ENCODE measurements at places on chromosomes 3 and 15.

DNA sequence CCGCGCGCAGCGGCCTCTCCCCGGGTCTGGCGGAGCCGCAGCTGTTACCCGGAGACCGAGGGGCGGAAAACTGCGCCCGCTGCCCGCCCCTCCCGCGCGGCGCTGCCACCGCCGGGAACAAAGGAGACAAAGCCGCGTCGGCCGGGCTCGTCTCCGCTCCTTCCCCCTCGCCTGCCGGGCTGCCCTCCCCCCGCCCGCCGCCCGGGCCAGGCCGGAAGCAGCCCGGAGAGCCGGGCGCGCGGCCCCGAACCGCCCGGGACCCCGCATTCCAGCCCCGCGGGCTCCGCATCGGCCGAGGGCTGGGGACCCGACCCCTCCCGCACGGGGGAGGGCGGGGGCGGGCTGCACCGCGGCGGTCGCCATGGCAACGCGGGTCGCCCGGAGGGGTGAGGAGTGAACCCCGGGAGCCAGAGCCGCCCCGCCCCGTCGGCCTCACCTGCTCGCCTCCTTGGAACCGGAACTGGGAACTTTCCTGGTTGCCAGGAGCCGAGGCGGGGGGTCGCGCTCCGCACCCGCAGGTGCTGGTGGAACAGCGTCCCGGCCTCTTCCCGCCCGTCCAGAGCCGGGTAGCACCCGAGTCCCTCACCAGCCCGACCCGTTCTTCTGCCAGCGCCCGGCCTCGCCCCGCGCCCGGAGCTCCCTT, 448 bp downstream of the PLXNB1 start:
- DNase-seq, result peak; percentile 19

DNA sequence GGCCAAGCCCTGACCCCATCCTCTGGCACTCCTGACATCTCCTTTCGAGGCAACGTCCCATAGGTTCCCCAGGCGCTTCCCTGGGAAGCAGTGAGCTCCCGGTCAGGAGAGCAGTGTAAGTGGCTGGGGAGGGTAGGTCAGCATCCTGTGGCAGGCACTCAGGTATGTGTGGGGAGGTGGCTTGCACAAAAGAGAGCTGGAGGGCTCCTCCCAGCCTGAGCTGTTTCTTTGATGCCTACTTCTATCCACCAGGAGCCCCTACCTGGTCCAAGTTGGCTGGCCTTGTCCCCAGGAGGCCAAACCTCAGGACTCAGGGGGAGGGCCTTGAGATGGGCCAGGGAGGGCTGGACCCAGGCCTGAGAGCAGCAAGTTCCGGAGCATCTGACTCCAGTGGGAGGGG, 31.7 kb upstream of the LINGO1 start:
- DNase-seq, result no peak

GRCh38 chr3:162029736-162030135, 533.1 kb downstream of the OTOL1 start:
- DNase-seq, result no peak

DNA sequence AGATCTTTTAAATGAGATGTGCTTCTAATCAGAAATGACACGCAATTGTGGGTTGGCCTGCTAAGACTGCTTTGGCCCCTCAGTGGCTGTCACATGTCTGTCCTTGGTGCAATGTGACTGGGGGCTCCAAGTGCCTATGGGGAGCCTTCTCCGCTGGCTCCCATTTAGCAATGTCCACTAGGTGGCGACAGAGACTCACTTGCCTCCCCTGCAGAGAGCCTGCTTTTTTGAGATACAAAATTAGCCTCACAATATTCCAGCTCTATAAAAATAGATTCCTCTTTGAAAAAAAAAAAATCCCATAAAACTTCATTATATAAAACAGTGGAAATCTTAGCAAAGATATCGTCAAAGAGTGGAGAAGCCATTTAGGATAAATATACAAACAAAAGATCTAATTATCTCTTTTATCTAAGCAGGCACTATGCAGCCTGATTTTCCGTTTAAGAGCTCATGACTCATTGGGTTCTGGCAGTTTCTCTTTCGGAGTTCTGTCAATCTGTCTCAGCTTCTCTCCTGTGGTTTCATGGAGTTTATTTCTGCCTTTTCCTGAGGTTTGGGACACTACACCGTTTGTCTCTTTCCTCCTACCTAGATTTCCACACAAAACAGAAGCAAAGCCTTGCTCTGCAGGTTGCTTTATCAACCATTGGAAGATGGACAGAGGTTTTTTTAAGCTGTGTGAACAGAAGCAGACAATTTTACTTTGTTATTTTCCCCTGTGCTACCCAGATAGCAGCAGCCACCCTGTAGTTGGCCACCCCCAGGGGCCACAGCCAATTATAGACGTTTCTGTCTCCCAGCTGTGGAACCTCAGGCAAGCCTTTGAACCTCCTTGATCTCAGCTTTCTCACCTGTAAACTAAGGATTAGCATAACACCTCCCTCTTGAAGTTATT, 68.4 kb upstream of the TNFAIP8L3 start:
- peak; percentile 72 for DNase-seq

- no peak for DNase-seq
Observed at GRCh38 chr3:55454611-55455010, 32.5 kb downstream of the WNT5A start.

- no peak for DNase-seq
Observed at GRCh38 chr15:74270854-74271520, 34.9 kb downstream of the CCDC33 start.

GRCh38 chr3:42572278-42572677, 9.5 kb downstream of the SEC22C start:
- peak; percentile 15 for DNase-seq

- no peak for DNase-seq
Observed at GRCh38 chr15:100373942-100374341, 32.2 kb upstream of the ADAMTS17 start.

DNA sequence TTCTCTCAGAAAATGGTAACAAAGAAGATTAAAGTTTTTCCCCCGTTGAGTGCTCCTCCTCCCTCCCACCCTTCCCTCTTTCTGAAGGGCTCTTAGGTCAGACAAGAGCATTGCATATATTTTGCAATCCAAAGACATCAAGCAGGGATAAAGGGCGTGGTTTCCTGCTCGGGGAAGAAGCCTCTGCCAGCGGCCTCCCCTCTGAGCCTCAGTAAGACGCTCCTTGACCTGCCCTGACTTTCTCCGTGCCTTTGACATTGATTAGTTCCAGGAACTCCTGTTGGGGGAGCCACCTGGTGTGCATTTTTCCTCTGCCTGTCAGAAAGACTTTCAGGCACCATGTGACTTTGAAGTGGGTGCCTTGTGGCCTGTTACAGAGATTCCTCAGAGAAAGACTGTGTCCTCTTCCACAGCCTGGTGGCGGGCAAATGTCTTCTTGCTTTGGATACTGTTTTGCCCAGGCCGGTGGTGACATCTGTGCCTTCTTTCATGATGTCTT, 87.2 kb upstream of the TBL1XR1 start:
- DNase-seq, result no peak

- DNase-seq, result peak; percentile 61
Observed at GRCh38 chr3:46883054-46883829, 5.7 kb downstream of the PTH1R start.

- no peak for DNase-seq
Observed at GRCh38 chr3:72287956-72288355, 503.0 kb upstream of the PROK2 start.

GRCh38 chr15:65344914-65345275, 32.9 kb downstream of the IGDCC3 start:
- DNase-seq, result no peak

DNA sequence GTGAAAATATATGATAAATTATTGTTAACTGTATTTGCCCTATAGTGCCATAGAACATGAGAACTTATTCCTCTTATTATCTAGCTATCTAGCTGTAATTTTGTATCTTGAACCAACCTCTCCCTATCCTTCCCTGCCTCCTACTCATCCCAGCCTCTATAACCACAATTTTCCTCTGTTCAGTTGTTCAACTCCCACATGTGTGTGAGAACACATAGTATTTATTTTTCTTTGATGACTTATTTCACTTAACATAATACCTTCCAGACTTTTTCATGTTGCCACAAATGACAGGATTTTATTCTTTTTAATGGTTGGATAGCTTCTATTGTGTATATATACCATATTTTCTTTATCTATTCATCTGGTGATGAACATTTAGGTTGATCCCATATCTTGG, 85.4 kb upstream of the SUCLG2 start:
- no peak for DNase-seq

DNA sequence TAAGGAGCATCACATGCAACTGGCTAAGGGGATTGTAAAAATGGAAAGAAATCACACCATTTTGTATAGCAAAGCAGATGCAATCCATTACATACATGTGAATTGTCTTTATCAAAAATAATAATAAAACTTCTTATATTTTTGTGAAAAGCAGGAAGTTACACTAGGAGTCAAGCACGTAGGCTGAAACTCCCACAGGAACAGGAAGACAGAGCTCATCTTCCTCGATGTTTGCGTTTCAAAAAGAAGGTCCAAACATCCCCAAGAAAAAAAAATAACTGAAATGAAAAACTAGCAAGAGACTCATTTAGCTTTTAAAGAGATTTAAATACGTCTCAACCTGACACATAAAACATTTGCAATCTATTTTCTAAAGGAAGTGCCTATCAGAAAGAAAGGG, 106.6 kb downstream of the TGFBR2 start:
- no peak for DNase-seq

- DNase-seq, result no peak
Observed at GRCh38 chr3:46626039-46626438, 13.7 kb downstream of the FAM240A start.

DNA sequence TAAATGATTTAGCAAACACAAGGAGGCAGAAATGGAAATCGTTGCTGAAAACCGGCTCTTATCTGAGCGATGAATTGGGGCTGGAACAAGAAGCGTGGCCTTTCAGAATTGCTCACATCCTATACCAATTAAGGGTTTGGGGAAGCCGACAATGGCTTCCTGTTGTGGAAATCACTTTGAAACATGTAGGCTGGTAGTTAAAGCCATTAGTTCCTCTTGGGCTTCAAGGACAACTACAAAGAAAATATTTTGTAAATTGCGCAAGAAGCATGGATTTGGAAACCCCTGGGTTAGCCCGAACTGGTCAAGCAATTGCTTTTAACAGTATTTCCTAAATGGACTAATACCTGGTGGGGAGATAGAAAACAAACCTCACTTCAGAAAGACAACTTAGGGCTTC, 182.4 kb downstream of the ADAMTS9 start:
- DNase-seq, result peak; percentile 14

DNA sequence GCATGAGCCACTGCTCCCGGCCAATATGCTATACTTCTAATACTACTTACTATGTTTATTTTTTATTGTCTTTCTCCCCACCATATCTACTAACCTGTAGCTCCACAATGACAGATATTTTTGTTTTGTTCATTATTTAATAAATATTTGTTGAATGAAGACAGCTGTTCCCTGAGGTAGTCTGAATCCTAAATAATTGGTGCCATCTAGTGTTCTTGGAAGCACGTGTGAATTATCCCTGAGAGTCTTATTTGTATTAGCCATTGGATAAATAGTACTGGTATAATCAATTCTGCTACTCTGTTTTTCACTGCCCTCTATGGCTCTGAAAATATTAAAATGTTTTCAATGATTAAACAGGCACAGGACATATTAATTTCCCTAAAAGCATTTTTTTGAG, 5.6 kb upstream of the APPL1 start:
- no peak for DNase-seq

DNA sequence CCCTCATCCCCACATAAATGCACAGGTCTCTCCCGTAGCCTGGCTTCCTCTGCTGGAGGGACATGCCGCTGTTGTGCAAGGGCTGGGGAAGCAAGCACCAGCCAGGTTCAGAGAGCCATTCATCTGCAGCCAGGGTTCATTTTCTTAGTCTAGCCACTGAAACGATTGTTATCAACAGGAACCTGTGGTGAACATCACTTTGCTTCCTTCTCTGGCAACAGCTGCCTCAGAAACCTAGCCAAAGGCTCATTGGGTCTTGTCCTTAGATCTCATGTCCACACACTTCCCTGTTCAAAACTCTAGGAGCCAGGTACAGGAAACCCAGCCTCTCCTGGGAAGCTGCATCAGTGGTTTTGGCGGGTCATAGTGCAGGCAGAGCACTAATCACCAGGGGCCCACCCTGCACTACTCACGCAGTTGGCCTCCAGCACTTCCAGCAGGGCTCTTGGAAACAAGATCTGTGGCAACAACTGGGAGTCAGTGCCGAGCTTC, 47.0 kb downstream of the OXNAD1 start:
- DNase-seq, result peak; percentile 92

- DNase-seq, result no peak
Observed at GRCh38 chr15:93985176-93985575, 246.2 kb upstream of the MCTP2 start.

GRCh38 chr3:141456301-141456625, 30.6 kb upstream of the RASA2 start:
- no peak for DNase-seq

DNA sequence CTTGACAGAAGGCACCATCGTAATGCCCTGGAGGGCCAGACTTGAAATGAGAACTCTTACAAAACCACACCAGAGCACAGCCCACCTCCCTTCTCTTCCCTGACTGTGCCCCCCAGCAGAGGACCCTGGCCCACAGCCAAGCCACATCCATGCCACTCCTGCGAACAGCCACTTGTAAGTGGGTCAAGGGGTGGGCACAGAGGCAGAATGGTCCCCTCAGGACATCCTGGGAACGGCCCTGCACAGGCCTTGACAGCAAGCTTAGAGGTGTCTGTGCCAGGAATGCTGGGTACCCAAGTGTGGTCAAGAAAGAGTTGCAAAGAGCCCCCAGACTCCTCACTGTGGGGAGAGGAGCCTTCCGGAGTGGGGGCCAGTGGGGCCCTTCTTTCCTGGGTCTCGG, 33.3 kb downstream of the HCN4 start:
- no peak for DNase-seq

DNA sequence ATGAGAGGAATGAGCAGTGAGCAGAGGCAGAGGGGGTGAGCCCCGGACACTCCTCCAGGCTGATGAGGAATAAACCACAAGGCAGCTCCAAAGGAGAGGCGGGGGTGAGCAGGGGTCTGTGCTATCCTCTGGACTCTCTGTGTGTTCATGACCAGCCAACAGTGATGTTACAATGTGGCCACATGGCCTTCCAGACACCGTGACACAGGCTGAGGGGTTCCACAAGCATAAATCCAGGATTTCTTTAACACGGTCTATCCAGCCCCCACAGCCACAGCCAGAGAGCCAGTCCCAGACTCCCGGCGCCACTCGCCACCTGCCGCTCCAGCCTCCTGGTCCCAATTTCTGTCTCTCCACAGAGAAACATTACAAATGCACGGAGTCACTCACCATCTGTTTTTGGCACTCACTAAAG, 24.4 kb downstream of the XXYLT1 start:
- DNase-seq, result no peak

DNA sequence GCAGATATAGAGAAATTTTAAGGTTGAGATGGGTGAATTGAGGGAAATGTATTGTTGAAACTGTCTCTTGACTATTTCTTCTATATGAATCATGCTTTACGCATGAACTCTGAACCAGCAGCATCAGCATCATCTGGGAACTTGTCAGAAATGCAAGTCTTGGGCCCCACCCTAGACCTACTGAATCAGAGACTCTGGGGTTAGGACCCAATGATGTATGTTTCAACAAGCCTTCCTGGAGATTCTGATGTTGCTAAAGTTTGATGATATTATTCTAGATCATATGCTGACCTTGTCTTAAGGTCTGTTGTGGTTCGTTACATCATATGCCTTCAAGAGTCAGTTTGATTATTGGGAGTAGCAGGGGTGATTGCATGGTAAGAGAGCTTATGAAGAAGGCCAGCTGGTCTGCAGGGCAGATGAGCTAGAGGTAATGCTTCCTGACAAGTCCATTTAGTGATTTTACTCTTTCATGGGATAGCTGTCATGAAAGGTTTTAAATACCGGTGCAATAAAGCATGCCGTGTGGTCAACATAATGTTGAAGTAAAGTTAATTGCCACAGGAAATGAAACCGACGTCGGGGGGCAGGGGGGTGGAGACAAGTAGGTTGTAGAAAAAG, 152.4 kb upstream of the MRPL3 start:
- no peak for DNase-seq
